ENCODE measurements at places on chromosomes 4 and X.
A peak's percentile ranks its signal among the peaks of the same experiment; 100 is the strongest.

DNA sequence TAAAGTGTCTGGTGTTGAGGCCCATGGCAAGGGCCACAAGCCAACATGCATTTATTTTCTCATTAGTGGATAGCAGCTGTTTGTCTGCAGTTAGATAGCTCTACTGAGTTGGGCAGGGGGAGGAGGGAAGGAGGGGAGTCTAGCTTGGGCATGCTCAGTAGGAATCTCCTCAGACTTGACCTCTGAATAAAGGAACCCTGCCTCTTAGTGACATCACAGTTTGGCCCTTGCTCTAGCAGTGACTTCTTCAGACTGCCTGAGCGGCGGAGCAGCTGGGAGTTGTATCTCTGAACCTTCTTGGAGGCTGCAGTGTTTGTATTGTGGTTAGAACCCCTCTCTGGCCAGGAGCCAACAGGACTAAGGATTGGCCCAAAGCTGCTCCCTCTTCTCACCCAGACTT lies 57.4 kb downstream of the BCORL1 start:
- DNase-seq, result no peak

GRCh38 chr4:1732911-1733310 lies 11.6 kb downstream of the TACC3 start:
- DNase-seq, result no peak

- no peak for DNase-seq
Measured at GRCh38 chr4:92074839-92075238, 228.9 kb upstream of the GRID2 start.

DNA sequence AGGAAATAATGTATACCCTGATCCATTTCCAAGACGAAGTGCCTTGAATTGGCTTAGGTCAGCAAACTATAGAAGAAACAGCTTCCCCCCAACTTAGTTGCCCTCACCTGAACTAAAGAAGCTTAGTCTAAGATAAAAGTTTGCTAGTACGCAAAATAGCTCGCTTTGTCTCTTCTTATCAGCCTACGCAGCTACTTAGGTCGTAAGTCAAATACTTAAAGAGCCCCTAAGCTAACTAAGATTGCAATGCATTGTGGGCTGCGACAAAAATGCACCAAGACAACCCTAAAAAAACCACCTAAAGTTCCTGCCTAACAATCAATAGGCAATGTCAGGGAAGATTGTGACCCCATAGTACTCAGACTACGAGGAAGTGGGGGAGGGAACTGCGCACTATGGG lies 12.8 kb downstream of the CLNK start:
- DNase-seq, result no peak

DNA sequence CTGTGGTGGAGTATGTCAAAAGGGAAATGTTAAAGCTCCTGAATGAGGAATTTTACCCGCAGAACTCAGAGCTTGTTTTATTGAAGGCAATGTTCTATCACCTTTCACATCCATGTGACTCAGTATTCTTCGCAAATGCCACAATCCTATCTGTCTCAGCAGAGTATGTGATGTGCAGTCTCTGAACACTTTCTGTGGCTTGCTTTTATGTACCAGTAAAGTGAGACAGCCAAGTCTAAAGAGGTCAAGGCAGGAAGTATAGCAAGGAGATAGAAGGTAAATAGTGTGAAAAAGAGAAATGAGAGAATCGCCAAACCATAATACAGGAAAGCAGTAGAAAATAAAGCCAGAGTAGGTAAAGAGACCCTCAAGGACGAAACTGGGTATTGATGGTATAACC lies 515.8 kb downstream of the RAB28 start:
- DNase-seq, result no peak

GRCh38 chr4:661881-662761 lies 12.0 kb downstream of the ATP5ME start:
- no peak for DNase-seq

GRCh38 chr4:147201016-147201415 lies 255.4 kb upstream of the TTC29 start:
- DNase-seq, result no peak

- DNase-seq, result no peak
Measured at GRCh38 chr4:68288393-68288740, 42.9 kb upstream of the TMPRSS11B start.

DNA sequence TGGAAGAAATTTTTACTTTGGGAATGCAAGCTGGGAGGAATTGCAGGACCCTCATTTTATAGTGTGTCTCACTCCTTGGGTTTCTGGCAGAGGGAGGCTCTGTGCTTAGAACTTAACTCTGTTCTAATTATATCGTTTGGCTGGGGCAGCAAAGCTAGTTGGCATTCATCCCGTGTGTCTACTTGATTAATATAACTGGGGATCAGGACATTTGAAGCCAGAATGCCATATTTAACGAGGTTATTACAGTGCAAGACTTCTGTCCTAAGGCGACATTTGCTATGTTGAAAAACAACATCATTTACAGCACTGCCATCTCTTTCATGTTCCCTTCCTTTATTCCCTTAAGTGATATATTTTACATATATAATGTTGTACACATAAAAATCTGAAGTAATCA lies 179.1 kb upstream of the TBC1D9 start:
- DNase-seq, result no peak

DNA sequence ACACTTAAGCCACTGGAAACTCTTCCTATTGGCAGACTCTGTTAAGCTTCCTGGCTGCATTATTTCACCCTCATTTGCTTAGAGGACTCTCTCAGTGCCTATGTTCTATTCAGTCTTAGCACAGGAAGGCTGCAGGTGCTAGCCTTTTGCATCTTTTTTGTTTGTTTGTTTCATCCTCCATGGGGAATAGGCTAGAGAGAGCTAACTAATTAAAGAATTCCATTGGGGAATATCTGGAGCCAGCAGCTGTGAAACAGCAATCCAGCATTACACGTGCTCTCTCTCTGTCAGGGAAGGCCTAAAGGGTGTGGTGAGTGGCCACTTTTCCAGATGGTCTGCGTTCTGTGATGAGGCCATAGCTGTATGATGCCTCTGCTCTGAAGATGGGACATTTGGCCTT lies 633.6 kb downstream of the SPRY1 start:
- DNase-seq, result no peak

- DNase-seq, result peak; percentile 13
Measured at GRCh38 chr4:92387459-92388069, 83.8 kb downstream of the GRID2 start.

GRCh38 chr4:53702334-53703266 lies 111.3 kb upstream of the LNX1 start:
- DNase-seq, result no peak

DNA sequence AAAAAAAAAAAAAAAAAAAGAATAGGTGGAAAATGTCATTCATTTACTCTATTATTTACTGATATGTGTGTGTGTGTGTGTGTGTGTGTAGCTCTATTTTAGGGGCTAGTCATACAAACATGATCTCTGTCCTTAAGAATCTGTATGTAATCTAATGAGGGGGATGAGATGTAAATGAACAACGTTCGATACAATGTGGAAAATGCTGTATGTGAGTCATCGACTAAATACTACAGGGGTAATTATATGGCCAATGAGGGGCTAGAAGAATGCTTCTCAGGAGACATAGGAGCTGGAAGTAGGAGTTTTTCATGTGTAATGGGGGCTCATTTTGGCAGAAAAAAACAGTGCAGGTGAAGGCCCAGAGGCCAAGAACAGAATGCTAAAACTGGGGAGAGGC lies 41.9 kb downstream of the LEF1 start:
- peak; percentile 15 for DNase-seq

GRCh38 chr4:57194068-57194611 lies 84.0 kb upstream of the IGFBP7 start:
- no peak for DNase-seq

GRCh38 chr4:128347175-128347868 lies 59.7 kb upstream of the PGRMC2 start:
- DNase-seq, result no peak

DNA sequence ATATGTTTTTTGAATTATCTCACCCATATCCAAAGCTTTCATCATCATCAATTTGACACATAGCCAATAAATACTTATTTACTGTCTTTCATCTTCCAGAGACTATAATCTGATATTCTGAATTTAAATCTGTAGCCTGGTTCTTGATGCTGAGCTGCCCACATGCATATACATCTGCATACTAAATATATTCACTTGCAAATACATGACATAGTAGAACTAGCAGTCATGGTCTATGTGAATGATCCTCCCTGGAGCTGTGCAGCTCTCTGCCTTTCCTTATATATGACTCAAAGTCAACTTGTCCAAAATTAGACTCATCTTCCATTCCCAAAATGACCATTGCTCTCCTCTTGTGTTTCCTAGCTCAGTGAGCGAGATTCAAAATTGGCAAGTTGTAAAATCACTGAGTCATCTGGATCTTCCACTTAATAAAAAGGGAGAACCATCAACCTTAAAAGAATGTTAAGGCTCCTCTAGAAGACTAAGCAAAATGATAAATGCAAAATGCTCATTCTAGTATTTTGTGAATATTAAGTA lies 448.2 kb downstream of the PPARGC1A start:
- DNase-seq, result no peak

DNA sequence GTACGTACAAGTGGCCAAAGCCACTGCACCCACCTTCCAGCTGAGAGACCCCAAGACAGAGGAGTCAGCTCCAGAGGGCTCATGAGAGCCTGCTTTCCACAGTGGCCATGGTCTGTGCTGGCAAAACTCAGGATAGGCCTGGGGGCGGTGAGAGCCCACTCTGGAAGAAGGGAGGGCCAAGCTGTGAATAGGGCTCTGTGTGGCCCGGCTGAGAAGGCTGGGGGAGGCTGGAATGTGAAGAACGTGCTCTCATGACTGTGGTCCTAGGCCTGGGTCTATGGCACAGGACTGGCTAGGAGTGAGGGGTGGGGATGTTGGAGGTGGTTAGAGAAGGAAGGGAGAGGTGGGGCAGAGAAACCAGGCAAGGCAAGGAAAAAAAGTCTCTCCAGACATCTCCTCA lies 13.3 kb downstream of the STARD8 start:
- no peak for DNase-seq

DNA sequence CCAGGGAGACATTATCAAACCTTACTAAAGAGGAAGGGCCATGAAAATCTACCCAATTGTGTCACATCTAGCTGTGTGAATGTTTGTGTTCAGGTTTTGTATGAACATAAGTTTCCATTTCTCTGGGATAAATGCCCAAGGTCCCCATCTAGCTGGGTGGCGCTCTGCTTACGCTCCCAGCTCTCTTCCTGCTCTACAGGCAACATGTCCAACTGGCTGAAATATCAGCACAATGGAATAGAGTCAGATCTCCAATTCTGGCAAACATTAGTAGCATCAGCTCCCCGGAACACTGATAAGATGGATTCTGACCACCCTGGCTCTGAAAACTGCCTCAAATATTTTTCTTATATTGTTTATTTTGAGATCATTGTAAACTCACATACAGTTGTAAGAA lies 74.8 kb downstream of the IRF2 start:
- DNase-seq, result no peak

DNA sequence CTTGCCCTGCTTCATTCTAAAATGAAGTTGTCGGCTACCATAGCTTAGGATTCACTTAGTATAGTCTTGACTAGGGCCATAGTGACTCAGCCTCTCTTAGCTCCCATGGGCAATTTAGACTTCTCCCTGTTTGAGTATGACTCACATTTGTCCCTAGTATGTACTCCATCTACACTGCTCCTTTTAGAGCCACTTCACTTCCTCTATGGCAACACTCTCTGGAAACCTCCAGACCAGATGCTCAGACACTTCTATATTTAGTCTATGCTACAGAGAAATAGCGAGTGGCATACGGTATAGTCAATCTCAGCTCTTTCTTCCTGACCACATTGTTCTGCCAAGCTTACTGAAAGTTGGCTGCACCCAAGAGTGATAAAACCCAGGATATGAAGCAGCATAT lies 11.2 kb downstream of the MEPE start:
- DNase-seq, result peak; percentile 52

DNA sequence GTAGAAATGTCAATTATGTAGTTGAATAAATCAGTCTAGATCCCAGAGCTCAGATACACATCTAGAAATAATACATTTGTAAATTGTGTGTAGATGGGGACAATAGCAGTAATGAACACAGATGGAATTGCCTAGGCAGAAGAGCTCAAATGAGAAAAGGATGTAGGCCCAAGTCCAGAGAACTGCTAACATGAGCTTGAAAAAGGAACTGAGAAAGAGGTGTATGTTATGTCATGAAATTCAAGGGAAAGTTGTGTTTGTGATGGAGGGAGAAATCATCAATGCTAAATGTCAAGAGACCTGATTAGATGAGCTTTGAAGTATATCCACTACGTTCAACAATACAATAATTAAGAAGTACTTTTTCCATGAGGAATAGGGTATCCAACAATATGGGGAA lies 376.6 kb upstream of the ATOH1 start:
- DNase-seq, result no peak

DNA sequence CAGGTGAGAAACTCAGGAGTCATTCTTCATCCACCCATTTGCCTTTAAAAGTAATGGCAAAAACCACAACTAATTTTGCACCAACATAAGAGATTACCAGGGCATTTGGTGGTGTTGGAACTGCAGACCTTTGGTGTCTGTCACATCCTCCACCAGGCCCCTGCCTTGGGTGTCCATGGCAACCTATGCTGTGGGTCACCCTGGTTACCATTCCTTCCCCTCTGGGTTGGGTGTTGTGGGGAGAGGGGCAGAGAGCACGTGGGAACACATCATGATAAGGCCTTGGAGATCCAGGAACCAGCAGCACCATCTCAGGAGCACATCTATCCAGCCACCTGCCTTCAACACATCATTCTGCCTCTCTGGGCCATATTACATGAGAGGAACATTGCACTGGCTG lies 77.3 kb downstream of the CHRNA9 start:
- DNase-seq, result no peak
